ENCODE measurements at places on chromosomes 13 and 19. TPM values are rescaled to one million over a fixed set of nuclear protein-coding genes. Genes with fewer than 3 reads are reported as not detected.

DNA sequence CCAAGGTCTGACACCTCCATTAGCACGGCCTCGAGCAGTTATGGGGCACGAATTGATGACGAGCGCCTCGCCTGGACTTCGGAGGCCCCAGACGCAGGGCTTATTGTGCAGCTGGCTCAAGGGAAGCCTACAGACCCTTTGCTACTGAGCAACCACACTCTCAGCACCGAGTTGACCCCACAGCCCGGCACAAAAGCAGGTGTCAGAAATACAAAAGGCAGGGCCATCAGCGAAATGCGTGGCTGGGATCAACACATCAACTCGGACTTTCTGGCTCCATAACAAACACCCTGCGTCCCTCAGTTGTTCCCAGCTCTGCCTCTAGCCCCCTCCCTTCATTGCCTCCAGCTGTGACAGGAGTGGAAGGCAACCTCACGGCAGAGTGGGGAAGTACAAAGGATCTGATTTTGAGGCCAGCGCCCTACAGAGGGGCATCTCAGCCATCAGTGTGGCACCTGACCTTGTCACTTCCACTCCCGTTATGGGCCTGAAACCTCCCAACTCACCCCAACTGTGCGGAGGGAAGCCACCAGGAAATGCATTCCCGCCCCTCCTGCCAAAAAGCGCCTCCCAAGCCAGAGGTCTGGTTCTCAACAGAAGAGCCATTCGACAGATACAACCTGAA lies 18.0 kb downstream of the PEPD start:
- DNase-seq: no peak

- peak; percentile 95 for DNase-seq
These were observed 103.7 kb upstream of the EDNRB start for GRCh38 chr13:78022164-78022877.

The PTH2 gene
- not detected for polyA plus RNA-seq

The ZNF573 gene
- 0.38 TPM for polyA plus RNA-seq

The PINLYP gene
- polyA plus RNA-seq: 4.8 TPM

GRCh38 chr13:33509642-33510229 lies 224.2 kb upstream of the STARD13 start:
- peak; percentile 67 for DNase-seq

DNA sequence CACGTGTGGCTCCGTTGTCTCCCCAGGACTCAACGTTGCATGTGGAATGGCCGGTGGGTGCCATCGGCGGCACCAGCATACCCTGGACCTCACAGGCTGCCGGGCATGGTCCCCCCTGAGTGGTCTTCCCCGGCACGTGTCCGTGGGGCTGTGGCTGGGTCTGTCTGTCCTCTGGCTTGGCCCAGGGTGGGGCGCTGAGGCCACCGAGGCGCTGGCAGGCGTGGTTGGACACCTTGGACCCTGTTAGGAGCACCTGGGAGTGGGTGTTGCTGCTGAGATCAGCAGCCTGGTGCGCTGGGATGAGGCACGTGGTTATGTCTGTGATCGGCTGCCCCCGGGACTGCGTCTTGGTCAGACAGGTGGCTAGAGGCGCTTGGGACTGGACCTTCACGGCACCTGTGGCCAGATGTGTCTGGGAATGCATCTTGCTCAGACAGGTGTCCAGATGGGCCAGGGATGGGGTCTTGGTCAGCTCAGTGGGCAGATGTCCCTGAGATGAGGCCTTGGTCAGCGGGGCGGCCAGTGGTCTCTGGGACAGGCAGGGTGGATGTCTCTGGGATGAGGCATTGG lies 9.2 kb downstream of the IQCN start:
- no peak for DNase-seq

- DNase-seq: no peak
These were observed 84.8 kb downstream of the PCDH17 start for GRCh38 chr13:57716295-57716694.

GRCh38 chr19:28494461-28494860 lies 718.5 kb downstream of the UQCRFS1 start:
- DNase-seq: no peak

DNA sequence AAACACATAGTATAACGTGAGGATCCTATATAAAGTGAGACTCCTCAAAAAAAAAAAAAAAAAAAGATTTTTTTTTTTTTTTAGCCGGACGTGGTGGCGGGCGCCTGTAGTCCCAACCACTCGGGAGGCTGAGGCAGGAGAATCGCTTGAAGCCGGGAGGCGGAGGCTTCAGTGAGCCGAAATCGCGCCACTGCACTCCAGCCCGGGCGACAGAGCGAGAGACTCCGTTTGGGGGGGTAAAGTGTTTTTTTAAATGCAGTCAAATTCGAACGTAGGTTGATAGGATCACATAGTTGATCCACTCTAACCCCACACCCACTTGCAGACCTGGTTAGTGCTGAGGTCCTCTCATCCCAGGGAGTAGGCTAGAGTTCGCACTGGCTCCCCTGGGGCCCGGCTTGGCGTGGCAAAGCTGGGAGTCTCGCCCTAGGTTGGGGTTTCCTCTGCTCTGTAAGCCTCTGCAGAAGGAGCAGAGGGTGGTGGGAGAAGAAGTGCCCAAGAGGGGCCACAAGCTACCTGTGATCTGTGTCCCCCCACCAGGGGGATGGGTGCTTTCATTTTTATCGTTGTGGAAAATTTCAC lies 6.5 kb downstream of the RNF225 start:
- DNase-seq: no peak

The RLN3 gene
- not detected for polyA plus RNA-seq

DNA sequence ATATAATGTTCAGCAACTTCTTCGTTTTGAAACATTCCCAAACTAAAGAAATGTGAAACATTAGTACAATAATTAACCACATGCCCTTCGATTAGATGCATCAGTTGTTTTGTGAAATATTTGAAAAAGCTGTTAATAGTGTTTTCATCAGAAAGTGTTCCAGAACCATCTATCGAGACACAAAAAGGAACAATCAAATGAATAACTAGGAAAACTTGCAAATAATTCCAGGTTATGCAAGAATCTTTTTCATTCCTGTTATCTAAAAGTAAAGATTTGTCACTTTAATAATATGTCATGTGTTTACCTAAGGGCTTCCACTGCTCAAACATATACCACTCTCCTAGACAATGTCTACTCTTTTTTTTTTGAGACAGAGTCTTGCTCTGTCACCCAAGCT lies 904.2 kb upstream of the MIR17HG start:
- no peak for DNase-seq

GRCh38 chr13:44268980-44269379 lies 104.6 kb upstream of the SERP2 start:
- no peak for DNase-seq

DNA sequence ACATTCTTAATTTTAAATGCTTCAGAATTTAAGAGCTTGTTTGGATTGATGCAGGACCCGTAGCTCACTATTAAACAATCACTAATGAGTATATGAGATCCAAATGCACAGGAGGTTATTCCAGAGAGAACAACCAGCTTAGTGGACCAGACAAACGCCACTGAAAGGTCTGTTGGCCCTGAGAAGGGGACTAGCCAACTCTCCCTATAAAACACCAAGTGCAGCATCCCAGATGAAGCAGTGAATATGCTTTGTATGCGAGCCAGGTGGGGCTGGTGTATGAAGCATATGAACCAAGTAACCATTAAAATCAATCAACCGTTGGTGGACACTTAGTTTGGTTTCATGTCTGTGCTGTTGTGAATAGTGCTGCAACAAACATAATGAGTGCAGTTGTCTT lies 9.8 kb upstream of the LILRB1 start:
- no peak for DNase-seq

GRCh38 chr13:76939215-76939614 lies 9.1 kb upstream of the ACOD1 start:
- no peak for DNase-seq

The CBLC gene
- 0.04 TPM for polyA plus RNA-seq

DNA sequence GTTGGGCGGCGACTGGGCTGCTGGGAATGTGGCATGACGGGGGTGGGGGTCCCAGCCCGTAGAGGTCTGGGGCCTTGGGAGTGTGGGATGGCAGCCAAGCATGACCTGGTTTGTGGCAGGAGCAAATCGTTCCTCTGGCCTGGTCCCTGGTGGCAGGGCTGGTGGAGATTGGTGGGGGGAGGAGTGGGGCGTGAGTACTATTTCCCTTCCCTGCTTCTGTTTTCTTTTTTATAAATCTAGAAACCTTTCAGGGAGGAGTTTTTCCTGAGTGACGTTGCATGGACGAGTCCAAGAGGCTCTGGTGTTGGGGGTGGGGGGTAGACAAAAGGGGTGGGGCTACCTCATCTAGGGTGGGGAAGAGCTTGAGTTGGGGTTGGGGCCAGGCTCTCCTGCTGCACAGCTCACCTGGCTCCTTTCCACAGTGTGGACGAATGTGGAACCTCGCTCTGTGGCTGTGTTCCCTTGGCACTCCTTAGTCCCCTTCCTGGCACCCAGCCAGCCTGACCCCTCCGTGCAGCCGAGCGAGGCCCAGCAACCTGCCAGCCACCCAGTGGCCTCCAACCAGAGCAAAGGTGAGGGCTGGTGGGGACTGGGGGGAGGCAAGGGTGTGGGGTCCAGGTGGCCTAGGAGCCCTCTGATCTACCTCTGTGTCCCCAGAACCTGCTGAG lies 15.4 kb upstream of the PRR19 start:
- peak; percentile 57 for DNase-seq

DNA sequence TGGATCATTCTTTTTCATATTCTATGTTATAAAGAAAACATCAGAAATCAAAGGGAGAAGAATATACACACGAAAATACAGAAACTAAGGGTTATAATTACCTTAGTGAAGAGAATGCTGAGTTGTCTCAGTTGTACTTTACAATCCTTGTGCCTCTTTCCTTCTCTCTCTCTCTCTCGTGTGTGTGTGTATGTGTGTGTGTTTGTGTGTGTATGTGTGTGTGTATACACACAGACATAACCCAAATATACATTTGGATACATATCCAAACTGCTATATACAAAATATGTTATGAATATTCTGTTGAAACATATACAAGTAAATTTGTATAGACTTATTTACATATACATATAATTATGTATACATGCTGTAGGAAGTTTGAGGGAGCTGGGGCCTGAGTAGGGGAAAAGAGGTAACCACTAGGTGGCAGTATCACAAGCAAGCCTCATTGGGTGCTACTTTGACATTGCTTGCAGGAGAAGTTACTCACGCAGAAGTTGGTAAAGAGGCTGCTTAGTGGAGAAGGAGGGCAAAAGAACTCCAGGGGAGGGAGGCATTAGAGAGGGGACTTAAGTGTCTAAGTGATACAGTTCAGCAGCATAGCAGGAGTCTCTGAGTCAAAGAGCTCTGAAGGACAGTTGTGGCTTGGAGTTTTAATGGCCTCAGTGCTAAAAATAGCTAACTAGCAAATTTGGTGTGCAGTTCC lies 465.1 kb upstream of the PCDH20 start:
- DNase-seq: peak; percentile 58

GRCh38 chr19:30288911-30289310 lies 83.3 kb upstream of the ZNF536 start:
- no peak for DNase-seq

The ZNF878 gene
- not detected for polyA plus RNA-seq
